ENCODE measurements at places on chromosomes 3 and 15. TPM values are rescaled to one million over a fixed set of nuclear protein-coding genes. Genes with fewer than 3 reads are reported as not detected.

DNA sequence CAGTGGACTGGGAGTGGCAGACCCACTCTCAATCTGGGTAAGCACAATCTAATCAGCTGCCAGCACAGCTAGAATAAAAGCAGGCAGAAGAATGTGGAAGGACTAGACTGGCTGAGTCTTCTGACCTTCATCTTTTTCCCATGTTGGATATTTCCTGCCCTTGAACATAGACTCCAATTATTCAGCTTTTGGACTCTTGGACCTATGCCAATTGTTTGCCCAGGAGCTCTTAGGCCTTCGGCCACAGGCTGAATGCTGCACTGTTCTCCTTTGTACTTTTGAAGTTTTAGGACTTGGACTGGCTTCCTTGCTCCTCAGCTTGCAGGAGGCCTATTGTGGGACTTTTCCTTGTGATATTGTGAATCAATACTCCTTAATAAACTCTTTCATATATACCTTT, 477.7 kb upstream of the ZNF385D start:
- no peak for ATAC-seq

- ATAC-seq, result no peak
Measured at GRCh38 chr3:48985831-48986376, 4.1 kb upstream of the P4HTM start.

- no peak for ATAC-seq
Measured at GRCh38 chr3:21914451-21914850, 163.4 kb upstream of the ZNF385D start.

DNA sequence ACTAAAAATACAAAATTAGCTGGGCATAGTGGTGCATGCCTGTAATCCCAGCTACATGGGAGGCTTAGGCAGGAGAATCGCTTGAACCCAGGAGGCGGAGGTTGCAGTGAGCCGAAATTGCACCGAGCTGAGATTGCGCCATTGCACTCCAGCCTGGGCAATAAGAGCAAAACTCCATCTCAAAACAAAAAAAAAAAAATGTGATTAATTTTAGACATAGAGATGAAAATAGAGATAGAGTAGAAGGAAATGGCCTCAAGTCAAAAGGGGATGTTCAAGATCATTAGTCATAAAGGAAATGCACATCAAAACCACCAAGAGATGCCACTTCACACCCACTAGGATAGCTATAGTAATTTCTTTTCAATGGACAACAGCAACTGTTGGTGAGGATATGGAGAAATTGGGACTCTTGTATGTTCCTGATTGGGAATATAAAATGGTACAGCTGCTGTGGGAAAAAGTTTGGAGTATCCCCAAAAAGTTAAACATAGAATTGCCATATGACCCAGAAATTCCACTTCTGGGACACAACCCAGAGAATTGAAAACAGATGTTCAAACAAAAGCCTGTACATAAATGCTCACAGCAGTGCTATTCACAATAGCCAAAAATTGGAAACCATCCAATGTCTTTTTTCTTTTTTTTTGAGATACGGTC, 55.4 kb downstream of the ABHD2 start:
- ATAC-seq, result peak; percentile 99

DNA sequence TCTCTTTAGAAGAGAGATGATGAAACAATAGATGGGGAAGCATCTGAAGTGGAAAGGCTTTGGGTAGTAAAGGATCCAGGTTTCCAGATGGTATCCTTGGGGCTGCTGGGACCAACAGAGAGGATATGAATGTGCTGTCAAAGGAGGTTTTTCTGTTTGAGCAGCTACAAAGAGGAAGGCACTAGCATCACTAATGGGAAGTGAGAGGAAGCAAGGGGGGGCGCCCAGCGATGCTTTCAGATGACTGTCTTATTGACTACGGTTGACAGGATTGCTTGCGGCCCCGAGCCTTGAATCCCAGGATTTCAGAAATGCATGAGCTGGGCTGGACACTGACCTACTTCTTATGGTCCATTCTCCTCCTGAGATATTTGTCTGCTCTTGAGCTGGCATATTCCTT, 103.8 kb upstream of the GALNT15 start:
- no peak for ATAC-seq

DNA sequence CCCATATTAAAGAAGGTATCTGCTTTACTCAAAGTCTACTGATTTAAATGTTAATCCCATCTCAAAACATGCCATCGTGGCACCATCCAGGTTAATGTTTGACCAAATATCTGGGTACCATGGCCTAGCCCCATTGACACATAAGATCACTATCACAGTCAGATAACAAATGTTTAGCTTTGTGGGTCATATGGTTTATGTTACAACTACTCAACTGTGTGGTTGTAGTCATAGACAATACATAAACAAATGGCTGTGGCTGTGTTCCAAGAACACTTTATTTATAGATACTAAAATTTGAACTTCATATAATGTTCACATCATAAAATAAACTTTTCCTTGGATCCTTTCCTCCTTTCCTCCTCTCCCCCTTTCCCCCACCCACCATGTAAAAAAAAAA, 9.8 kb upstream of the SNRPN start:
- ATAC-seq, result no peak

GRCh38 chr3:192155194-192155593, 572.1 kb downstream of the FGF12 start:
- ATAC-seq, result no peak

DNA sequence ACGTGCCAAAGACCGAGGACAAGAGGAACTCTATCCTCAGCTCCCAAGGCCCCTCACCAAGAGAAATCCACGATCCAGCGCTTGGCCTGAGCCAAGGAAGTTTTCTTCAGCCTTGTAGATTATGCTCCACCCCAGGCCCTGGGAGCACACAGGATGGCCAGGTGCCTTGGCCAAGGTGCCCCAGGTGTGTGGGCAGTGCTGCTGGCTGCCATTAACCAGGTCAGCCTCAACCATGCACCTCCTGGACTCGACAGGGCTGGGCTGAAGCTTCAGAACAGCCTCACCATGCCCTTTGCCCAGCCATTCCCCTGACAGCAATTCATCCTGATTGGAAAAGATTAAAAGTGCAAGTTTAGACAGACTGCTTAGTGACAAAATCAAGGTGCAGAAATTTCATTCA, 10.9 kb upstream of the MESP1 start:
- no peak for ATAC-seq

GRCh38 chr3:72442759-72443158, 405.5 kb downstream of the SHQ1 start:
- ATAC-seq, result no peak

- no peak for ATAC-seq
Measured at GRCh38 chr15:34055868-34056595, 17.0 kb upstream of the AVEN start.

SLC22A13 gene
- 0.99 TPM for total RNA-seq

ALDH1L1 gene
- total RNA-seq, result 0.24 TPM

BAHD1 gene
- 16.6 TPM for total RNA-seq

PLSCR4 gene
- total RNA-seq, result not detected

AVEN gene
- total RNA-seq, result 17.5 TPM

DNAH12 gene
- total RNA-seq, result 0.08 TPM

MCTP2 gene
- total RNA-seq, result 32.9 TPM

Measured in activated T-helper 17 cell treated with anti-CD3 and anti-CD28 coated beads, Interleukin-2, amount 50 U/mL, for 72 hours (primary cell).